ENCODE measurements at places on chromosomes 6 and 20.

- no peak for DNase-seq
Observed at GRCh38 chr6:36285797-36286196, 15.9 kb downstream of the PNPLA1 start.

DNA sequence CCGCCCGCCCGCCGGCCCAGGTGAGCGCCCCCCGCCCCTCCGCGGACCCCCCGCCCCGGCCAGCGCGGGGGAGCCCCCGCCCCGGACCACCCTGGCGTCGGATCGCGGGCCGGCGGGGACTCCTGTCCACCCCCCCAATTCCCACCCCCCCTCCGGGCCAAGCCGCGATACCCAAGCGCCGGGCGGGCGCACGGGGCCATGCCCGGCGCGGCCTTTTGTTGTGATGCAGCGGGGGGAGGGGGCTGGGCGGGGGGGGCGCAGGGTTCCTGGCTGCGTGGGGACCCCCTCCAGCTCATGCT is 245 bp downstream of the SRC start:
- DNase-seq, result no peak

- DNase-seq, result no peak
Observed at GRCh38 chr6:117530467-117531242, 48.2 kb downstream of the DCBLD1 start.

GRCh38 chr20:33005132-33005566 is 916 bp upstream of the SUN5 start:
- DNase-seq, result no peak

GRCh38 chr20:16260911-16261310 is 312.3 kb downstream of the KIF16B start:
- DNase-seq, result no peak

- DNase-seq, result no peak
Observed at GRCh38 chr6:56540232-56541029, 102.3 kb downstream of the DST start.

DNA sequence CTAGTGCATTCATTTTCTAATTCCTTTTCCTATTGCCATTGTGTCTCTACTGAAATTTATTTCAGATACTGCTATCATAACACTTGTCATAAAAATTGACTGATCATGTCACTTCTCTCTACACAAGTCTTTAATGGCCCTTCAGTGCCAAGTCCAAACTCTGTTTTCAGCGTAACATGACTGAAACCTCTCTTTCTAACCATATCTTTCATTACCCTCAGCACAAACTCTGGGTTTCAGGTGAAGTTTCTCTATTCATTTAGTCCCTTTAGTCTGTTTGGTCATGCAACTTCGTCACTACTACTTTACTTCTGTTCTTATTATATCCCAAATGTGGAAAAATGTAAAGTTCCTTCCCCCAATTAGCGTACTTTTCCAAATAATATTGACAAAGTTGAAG is 234.9 kb downstream of the OGFRL1 start:
- DNase-seq, result no peak

DNA sequence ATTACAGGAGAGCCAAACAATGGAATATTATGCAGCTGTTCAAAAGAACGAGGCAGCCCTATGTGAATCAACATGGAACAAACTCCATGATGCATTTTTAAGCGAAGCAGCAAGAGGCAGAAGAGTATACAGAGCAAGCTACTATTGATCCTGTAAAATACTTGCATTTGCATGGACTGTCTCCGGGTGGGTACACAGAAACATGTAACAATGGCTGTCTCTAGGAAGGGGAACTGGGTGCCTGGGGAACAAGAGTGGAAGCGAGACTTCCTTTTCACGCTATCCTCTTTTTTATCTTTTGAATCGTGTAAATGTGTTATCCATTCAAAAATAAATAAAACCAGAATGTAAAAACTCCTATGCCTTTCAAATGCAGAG is 93.3 kb upstream of the SIRPA start:
- DNase-seq, result no peak

- no peak for DNase-seq
Observed at GRCh38 chr6:128574402-128574801, 54.0 kb upstream of the PTPRK start.

DNA sequence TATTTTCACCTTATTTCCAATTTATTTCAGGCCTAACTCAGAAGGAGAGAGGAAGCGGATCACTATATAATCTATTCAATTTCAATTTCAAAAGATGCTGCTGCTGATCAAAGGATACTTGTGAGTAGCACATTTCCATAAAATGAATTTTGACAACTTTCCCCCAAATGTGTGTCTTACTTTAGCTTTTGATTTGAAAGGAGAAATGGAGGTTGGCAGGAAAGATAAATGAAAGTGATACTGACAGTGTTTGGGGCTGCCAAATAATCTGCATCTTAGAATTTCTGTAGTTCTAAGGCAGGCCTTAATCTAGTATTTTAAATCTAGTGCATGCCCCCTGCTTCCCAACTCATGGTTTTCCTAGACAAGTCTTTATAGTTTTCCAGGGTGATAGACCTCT is 535.4 kb downstream of the DOK5 start:
- no peak for DNase-seq

DNA sequence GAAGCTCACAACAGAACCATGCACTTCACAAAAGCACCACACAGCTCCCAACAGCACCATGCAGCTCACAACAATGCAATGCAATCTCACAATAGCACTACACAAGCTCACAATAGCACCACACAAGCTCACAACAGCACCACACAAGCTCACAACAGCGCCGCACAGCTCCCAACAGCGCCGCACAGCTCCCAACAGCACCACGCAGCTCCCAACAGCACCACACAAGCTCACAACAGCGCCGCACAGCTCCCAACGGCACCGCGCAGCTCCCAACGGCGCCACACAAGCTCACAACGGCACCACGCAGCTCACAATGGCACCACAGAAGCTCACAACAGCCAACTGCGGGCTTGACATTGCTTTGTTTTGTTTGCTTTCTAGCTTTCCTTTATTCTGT is 198.1 kb downstream of the DLL1 start:
- DNase-seq, result no peak

GRCh38 chr20:46638134-46638897 is 12.9 kb downstream of the SLC13A3 start:
- no peak for DNase-seq

GRCh38 chr6:26536571-26537159 is 1.5 kb upstream of the HMGN4 start:
- no peak for DNase-seq

- DNase-seq, result no peak
Observed at GRCh38 chr6:167533851-167534250, 209.0 kb downstream of the TTLL2 start.
